Activated CD8-positive, alpha-beta T cell treated with anti-CD3 and anti-CD28 coated beads, Interleukin-2, amount 10 ng/mL, durations not matched to agents 7 days and 5 days (primary cell): ENCODE measurements at places on chromosomes 2 and 18. TPM values are rescaled to one million over a fixed set of nuclear protein-coding genes. Genes with fewer than 3 reads are reported as not detected.

FAM161A gene
- 5.3 TPM for total RNA-seq

CFAP221 gene
- not detected for total RNA-seq

- no peak for DNase-seq
These were observed 629 bp downstream of the PRELID3A start for GRCh38 chr18:12408247-12408869.

- DNase-seq = no peak
These were observed 250.2 kb upstream of the REG3G start for GRCh38 chr2:78775291-78775690.

GRCh38 chr2:235343156-235343774 lies 150.6 kb upstream of the AGAP1 start:
- no peak for DNase-seq

DNA sequence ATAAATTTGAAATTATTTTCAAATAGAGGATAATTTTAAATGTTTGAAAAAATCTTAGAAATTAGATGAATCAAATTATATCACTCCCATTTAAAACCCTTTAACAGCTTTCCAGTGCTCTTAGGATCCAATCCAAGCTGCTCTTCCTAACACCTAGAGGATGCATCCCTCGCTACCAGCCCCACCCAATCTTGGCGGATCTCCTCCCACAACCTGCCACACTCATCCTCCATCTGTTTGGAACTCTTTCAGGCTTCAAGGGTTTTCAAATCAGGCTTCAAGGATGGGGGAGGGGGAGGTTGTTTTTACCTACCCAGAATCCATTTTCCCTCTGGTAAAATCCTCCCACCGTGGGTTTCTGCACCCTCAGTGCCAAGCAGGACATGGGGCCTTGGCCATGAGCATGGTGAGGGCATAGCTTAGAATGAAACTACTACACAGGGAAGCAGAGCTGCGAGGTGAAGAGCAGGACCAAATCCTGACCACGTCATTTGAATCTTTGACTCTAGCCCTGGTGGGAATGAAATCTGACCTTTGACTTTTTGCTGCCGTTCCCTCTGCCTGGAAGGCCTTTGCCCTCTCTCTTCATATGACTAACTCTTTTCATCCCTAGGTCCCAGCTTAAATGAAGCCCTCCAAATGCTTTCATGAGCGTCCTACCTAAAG lies 113.0 kb upstream of the MAPRE2 start:
- DNase-seq = no peak

GRCh38 chr2:235003096-235003775 lies 51.4 kb downstream of the SH3BP4 start:
- no peak for DNase-seq

GRCh38 chr2:88538362-88538917 lies 85.9 kb upstream of the FOXI3 start:
- no peak for DNase-seq
